ENCODE measurements at places on chromosomes 5 and 9.

GRCh38 chr9:79477955-79478771, 93.6 kb upstream of the TLE4 start:
- DNase-seq, result peak; percentile 30

DNA sequence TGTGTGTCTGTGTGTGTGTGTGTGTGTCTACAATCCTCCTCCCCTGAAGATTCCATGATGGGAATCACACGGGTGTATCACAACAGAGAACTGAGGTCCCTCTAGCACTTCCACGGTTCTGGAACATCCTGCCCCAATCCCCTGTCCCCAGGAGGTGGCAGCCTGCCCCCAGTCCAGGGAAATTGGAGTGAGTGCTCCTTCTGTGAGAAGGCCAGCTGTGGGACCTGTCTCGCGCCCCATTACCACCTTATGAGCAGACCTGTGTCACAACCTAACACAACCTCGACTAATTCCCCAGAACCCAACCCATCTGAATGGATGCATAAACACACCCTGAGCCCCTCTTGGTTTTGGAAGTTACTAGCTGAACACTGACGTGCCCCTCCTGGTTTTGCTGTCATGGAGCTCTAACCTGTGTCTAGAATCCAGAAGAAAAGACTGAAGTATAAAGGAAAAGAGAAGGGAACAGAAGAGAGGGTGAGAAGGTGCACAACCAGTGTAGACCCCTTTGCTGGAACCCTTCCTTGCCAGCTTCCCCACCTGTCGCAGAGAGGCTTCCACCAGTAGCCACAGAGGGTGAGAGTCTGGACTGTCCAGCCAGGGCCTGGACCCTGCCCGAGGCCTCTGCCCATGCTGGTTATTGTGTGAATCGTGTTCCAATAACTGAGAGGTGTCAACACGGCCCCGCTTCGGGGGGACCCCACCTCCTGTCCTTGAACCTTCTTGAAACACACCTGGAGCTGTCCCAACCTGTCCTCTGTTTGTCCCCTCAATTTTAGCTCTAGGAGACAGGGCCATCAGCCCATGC, 3.4 kb downstream of the BTNL9 start:
- no peak for DNase-seq

GRCh38 chr9:29208670-29209069, 1635.4 kb upstream of the C9orf72 start:
- no peak for DNase-seq

GRCh38 chr5:104355350-104355749, 792.8 kb upstream of the NUDT12 start:
- DNase-seq, result no peak

GRCh38 chr9:90838098-90838497, 36.5 kb downstream of the SYK start:
- no peak for DNase-seq

GRCh38 chr9:97761056-97761598, 64.0 kb upstream of the XPA start:
- DNase-seq, result no peak

DNA sequence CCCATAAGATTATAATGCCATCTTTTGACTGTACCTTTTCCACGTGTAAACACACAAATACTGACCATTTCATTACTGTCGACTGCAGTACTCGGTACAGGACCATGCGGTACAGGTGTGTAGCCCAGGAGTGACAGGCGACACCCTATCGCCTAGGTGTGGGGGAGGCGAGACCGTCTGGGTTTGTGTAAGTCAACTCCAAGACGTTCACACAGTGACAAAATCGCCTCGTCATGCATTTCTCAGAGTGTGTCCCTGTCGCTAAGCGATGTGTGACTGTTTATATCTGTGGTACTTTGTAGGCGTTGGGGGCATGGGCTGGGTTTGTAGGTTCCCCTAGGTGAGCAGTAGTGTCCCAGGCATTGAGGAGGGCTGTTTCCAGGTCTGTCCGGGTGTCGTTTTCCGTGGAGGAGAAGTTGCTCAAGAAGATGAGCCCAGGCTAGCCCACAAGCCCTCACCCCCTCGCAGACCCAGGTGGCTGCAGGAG, 20.3 kb downstream of the NEK6 start:
- no peak for DNase-seq

- DNase-seq, result no peak
Measured at GRCh38 chr5:95564450-95564849, 9.5 kb downstream of the ARSK start.

GRCh38 chr9:72575666-72576065, 54.3 kb downstream of the TMC1 start:
- no peak for DNase-seq

- DNase-seq, result peak; percentile 83
Measured at GRCh38 chr9:86494644-86495111, 140.5 kb upstream of the TUT7 start.

DNA sequence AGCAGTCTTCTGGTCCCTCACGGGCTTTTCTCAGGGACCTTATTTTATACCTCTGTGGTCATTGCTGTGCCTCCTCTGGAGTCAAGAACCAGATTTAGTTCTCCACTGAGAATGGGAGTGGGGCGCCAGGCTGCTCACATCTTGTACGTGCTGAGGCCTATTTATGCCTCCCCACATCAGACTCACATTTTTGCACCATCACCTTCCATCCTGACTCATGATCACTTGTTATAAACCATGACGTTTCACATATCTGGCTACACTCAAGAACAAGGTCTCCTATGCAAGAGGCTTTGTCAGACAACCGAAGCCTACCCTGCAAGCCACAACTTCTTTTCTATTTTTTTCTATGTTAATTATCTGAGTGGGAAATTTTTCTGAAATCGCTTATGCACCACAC, 10.7 kb downstream of the PRUNE2 start:
- DNase-seq, result no peak

DNA sequence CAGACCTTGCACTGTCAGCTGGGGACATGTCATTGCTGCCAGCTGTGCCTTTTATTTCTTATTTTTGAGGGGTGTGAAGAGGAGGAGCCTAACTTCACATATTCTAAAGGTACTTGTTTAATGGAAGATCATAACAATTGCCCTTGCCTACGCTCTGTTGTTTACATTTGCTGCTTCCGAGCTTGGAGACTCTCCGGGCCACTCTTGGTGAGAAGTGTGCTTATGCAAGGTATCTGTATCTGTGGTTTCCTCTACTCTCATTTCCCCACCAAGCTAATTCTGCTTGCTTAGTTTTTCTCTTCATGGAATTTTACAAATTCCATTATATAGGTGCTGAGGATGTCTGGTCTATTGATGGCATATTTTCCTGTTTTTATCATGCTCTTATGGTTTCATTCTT, 105.3 kb downstream of the RASGRF2 start:
- no peak for DNase-seq

DNA sequence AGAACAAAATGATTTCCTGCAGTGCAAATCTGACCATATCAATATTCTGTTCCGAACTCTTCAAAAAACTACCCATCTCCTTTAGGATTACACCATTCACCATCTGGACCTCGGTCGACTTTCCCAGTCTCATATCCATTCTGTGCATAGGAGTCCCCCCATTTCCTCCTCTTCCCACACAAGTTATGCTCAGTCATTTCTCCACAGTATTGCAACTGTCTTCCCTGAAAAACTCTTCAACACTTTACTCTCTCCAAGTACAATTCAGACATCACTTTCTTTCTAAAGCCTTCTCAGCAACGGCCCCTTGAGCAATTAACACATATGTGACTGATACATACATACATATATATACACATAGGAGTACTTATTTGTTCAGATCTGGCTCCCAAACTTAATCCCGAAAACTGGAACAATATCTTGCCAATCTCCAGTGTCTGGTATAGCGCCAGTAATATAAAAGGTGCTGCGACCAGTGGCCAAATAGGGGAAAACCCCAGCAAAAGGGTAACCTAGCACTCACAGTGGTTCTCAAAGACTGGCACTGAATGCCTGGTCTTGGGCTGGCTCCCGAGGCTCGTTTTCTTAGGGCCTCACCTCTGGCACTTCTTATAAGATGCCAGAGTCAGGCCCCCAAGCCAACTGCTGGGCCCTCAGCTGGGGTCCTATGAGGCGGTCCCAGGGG, 629 bp downstream of the ZBTB26 start:
- no peak for DNase-seq

DNA sequence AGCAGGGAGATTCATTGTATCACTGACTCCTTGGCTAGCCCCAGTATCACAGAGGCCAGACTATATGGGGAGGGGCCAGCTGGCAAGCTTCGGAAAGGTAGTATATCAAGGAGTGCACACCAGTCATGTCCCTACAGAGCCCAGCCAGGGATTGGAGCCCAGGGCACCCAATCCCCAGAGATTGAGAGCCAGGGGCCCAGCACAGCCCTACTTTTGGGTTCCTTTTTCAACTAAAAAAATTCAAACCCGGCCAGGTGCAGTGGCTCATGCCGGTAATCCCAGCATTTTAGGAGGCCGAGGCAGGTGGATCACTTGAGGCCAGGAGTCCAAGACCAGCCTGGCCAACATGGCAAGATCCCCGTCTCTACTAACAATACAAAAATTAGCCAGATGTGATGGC, 5.4 kb upstream of the MYORG start:
- no peak for DNase-seq

DNA sequence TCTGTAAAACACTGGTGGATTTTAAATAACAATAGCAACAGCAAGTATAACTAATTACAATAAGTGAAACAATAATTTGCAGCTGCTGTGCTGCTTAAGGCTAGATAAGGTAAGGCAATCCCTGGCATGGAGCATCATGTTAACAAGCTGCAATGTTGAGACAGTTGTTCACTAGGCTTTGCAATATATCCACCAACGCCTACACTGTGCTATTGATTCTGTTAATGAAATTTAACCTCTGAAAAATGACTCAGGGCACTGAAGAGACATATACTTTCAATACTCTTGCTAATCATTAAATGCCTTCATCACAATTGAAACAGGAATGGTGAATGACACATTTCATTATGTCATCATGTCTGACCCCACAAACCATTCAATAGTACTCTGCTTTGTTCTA, 255.0 kb downstream of the EFNA5 start:
- DNase-seq, result no peak

DNA sequence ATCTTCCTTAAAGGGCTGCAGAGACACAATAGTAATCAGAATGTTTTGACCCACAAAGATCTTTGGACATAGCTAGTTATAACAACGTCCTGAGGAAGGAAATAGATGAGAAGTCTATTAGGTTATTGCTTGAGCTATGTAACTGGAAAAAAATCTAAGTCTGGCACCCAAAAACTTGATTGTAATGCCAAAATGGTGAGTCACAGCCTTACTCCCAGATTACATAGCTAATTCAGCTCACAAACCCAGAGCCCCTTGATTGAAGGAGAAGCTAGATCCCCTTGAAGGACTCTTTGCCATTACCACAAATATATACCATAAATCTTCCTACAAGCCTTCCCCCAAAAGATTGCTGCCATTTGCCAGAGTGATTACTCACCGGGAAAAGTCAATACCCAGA, 341.8 kb upstream of the KIF2A start:
- peak; percentile 85 for DNase-seq

DNA sequence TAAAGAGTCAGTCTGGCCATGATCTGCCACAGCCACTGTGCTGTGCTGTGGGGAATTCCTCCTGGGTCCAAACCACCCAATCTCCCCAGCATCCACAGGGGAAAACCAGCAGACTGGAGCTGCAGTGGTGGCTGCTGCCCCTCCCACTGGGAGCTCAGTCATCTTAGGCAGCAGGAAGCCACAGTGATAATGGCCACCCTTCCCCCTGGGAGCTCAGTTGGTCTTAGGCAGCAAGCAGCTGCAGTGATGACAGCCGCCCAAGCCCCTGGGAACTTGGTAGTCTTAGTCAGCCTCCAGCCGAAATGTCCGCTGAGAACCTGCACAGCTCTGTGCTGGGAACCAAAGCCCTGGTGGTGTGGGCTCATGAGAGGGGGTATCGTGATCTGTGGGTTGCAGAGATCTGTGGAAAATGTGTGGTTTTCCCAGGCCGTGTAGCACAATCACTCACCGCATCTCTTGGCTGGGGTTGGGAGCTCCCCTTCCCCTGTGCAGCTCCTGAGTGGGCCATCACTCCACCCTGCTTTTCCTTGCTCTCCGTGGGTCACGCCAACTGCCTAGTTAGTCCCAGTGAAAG, 38.4 kb upstream of the SMIM15 start:
- peak; percentile 81 for DNase-seq

DNA sequence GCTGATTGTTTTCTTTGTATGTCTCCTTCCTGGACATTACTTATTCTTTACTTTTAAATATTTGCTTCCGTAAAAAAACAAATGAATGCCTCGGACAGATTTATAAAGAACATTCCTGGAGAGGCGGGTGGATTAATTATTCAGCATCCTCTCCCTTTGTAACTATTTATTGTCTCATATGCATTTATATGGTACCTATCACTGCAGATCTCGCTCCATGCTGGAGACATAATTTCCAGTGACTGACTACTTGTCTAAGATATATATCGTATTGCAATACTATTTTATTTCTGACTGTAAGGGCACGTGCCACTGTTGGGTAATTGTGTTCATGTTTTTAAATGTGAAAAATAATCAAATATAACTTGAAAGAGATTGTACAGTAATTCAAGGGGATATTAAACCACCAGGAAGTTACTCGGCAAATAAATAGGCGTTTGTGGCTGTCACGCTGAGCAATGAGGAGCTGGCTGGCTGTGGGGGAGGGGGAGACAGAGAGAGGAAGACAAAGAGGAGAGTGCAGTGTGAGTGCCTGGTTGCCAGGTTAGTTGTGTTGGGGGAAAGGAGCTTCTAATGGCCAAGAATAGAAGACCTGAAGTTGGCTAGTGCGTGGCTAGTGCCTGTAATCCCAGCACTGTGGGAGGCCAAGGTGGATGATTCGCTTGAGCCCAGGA, 131.8 kb upstream of the GABRP start:
- no peak for DNase-seq

- DNase-seq, result no peak
Measured at GRCh38 chr5:113166261-113166660, 189.7 kb downstream of the DCP2 start.

DNA sequence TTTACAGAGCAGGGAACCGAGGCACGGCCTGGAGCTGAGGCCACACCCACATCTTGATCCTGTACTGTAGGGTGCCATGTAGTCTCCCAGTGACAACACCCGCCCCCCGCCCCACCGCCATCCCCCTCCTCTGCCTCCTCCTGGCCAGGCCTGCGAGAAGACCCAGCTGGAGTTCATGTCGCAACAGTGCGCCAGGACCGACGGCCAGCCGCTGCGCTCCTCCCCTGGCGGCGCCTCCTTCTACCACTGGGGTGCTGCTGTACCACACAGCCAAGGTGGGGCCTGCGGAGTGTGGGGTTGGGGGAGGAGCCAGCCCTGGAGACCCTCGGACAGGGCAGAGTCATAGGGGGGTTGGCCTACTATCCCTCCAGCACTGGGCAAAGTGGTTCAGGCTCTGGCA, 14.5 kb downstream of the ADAMTS13 start:
- no peak for DNase-seq

GRCh38 chr9:70865471-70865870, 255.9 kb downstream of the TRPM3 start:
- no peak for DNase-seq

DNA sequence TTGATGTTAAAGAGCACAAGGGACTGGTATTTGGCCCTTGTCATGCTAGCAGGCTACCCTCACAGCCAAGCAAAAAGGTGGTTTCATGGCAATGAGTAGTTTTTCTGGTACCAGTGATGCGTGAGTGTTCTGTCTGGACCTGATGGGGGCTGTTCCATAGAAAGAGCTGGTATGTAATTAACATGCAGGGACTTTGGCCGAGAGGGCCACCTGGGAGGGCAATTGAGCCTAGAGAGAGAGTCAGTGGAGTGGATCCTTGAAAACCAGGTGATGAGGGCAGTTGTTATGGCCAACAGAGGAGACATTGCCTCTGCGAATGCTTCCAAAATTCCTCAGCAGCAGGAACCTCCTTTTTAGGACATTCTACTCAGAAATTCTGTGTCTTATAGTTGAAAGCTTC, 383.3 kb downstream of the PSAT1 start:
- DNase-seq, result no peak

- no peak for DNase-seq
Measured at GRCh38 chr5:88536146-88536545, 267.5 kb upstream of the TMEM161B start.
